ENCODE measurements at places on chromosomes 12 and 14. TPM values are rescaled to one million over a fixed set of nuclear protein-coding genes. Genes with fewer than 3 reads are reported as not detected.

The HPD gene
- total RNA-seq: not detected

The ALG10B gene
- 2.4 TPM for total RNA-seq

The DEGS2 gene
- total RNA-seq: 136 TPM

The TAS2R42 gene
- not detected for total RNA-seq

Measured in lower leg skin (tissue), 4 donors.